ENCODE measurements at places on chromosomes 13 and 19.

- no peak for DNase-seq
Observed at GRCh38 chr13:85243831-85244230, 555.4 kb downstream of the SLITRK6 start.

- DNase-seq, result no peak
Observed at GRCh38 chr13:75507027-75508001, 25.3 kb upstream of the TBC1D4 start.

DNA sequence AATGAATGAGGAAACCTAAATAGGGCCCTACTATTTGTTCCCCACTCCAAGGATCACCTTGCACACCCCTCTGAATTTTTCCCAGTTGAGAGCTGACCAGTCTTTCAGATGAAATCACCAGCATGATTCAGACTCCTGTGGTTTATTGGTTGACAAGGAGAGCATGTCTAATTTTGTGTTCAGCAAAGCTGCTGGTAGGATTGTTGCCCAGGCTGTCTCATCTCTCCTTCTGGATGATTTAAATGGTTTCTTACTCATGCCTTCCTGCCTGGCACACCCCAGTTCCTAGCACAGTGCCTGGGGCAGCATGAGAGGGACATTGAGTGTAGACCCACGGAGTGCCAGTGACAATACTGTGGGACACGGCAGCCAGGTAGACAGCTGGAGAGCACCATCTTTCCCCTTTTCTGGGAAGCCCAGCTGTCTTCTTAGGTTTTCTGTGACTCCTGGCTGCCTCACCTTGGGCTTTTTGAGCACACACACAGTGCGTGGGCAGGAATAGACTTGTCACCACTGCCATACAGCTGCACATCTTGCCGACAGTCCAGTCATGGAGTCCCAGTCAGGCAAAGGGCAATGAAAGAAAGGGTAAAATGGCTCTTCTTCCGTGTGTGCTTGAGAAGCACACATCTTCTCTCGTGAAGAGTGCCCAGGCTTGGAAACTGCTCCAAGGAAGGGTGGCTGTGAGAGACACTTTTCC, 12.3 kb downstream of the FGF9 start:
- no peak for DNase-seq

DNA sequence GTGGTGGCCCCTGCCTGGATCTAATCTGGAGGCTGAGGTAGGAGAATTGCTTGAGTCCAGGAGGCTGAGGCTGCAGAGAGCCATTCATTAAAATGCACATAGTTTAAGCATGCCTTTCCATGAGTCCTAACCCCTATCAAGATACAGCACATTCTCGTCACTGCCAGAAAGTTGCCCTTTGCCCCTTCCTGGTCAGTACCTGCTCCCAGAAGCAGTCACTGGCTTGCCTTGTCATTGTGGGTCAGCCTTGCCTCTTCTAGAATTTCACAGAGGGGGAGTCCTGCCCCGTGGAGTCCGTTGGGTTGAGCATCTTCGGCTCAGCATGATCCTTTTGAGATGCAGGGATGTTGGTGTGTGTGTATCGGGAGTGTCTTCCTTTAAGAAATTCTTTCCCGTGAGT, 10.8 kb downstream of the BICRA start:
- DNase-seq, result peak; percentile 86

- no peak for DNase-seq
Observed at GRCh38 chr19:4916292-4917082, 7.2 kb downstream of the UHRF1 start.

Data from H9 (cell line).